ENCODE measurements at places on chromosomes 7 and 10.

GRCh38 chr10:88172159-88172558 lies 308.7 kb downstream of the PTEN start:
- no peak for DNase-seq

DNA sequence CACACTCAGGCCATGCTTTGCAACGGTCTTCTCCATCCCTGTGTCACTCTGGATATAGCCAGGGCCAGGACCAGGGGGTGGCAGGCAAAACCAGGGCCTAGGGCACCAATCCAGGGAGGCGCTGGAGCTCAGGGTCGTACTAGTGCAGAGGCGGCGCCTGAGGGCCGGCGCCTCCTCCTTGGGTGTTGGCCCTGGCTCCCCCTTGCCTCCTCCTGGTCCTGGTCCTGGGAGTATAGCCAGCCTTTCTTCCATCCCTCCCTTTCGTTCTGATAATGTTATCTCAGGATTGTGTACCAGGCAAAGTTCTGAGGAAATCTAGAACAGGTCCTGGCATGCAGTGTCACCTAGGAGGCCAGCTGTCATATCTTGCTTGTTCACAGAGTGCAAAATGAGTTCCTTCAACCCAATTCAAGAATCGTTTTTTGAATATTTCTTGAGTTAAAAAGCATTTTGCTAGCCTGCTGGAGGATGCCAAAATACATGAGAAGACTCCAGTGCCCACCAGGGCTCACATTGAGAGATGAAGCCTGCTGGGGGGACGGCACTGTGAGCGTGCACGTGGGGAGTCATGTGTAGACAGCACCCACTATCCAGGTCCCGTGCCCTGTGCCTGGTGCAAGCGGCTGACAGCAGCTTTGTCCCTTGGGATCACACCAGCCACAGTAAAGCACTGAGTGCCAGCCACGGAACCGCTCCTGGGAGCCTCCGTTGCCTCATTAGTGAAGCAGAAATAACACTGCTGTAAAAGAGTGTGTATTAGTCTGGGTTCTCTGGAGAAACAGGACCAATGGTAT lies 106.9 kb upstream of the C7orf33 start:
- DNase-seq, result no peak

DNA sequence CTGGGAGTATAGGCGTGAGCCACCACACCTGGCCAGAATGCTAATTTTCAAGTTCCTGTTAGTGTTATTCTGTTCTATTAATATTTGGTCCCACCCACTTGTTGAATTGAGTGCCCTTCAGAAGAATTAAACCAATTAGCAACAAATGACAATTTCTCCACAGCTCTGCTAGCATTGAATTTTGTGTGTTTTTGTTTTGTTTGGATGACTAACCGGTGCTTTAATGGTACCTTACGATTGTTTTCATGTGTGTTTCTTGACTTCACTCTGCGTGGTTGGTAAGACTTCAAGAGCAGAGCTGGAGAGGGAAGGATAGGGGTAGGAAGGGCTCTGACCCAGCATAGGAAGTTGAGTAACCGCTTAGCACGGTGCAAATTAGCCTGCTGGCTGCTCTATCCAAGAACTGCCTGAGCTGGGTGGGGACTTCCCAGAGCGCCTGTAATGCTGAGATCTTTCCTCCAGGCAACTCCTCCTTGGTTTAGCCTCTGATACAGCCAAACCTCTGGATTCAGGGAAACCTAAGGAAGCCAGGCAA lies 4.6 kb downstream of the ARPC1B start:
- DNase-seq, result peak; percentile 56

DNA sequence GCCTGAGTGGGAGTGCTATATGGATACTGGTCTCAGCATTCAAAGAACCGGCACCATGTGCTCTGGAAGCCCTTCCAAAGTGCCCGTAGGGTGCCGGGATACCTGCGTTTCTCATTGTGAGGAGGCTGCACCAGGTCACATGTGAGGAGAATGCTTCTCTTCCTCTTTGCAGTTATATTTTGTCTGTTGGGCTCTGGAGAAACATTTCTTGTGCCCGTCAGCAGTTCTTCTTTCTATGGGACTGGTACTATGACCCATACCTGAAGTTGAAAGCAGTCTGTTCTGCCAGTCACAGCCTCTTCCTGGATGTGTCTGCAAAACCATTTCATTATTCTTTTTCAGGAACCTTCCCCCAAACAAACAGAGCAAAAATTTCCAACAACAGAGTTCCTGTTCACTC lies 465.0 kb downstream of the SUGCT start:
- no peak for DNase-seq

DNA sequence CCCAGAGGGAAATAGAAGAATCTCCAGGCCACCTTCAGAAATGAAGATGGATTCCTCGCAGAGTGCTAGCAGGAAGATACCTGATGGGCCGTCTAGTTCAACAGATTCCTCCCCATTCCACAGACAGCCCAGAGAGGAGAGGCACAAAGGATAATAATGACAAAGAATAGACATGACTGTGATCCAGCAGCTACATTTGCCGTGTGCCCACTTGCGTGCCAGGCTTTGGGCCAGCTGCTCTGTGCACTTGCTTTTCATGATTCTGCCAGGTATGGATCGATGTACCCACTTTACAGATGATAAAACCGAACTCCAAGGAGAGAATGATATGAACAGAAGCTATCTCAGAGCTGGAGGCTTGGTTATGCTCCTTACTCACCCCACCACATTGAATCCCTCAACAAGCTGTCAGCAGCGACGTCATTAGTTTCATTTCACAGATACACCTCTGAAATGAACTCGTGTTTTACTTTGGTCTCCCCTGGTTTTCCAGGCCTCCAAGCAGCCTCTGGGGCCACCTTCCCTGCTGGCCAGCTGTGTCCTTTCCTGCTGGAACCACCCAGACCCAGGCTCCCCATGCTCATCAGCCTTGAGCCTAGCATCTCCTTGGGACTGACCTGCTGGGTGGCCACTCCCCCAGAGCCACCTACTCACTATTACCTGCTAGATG lies 11.9 kb upstream of the WDFY4 start:
- DNase-seq, result no peak

- DNase-seq, result no peak
Observed at GRCh38 chr10:85315657-85316056, 987.3 kb downstream of the CCSER2 start.
